Urinary bladder (tissue), 4 donors: ENCODE measurements at places on chromosomes 1 and 21.

GRCh38 chr1:46465981-46466476 lies 23.6 kb upstream of the DMBX1 start:
- no peak for DNase-seq

DNA sequence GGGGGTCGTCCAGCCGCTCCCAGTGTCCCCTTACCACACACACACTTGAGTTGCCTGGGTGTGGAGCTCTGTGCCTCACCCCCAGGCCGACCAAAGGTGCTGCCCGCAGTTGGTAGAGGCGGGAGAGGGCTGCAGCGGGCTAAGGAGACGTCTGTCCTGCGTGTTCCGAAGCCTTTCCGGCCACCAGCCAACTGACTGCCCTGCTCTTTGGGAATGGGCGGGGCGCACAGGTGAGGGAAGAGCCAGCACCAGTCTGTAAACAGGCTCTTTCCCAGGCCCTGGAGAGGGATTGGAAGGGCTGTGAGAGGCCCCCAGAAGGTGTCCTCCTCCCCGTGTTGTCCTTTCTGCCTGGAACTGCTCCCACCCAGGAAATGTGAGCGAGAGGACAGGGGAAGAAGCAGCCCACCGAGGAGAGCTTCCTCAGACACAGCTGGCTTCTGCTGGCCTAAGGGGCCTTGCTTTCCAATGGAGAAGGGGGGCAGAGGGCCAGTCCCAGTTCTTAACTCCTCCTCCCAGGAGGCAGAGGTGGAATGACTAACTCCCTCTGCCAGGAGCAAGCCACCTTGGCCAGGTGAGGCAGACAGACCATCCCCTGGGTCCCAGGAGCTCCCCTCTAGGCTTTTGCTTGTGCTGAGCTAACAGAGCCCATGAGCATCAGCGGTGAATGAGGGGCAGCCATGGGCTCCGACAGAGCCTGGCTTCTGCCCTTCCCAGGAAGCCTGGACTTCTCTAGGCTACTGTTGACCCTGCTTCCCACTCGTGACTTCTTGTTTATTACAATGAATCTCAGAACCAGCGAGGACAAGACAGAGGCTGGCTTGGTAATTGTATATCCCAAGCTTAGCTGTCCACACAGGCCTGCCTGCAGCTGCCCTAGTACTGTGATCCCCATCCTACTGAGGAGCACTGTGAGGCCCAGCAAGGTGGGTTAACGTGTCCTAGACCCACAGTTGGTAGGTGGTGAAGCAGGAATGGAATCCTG lies 158.1 kb upstream of the COA6 start:
- no peak for DNase-seq

GRCh38 chr21:26124421-26124833 lies 46.1 kb downstream of the APP start:
- no peak for DNase-seq

- no peak for DNase-seq
These were observed 123.1 kb upstream of the PTGFR start for GRCh38 chr1:78367700-78368099.

- DNase-seq = no peak
These were observed 127.3 kb downstream of the CAMTA1 start for GRCh38 chr1:6912518-6912917.

GRCh38 chr1:159429074-159429861 lies 2.7 kb upstream of the OR10J4 start:
- no peak for DNase-seq

DNA sequence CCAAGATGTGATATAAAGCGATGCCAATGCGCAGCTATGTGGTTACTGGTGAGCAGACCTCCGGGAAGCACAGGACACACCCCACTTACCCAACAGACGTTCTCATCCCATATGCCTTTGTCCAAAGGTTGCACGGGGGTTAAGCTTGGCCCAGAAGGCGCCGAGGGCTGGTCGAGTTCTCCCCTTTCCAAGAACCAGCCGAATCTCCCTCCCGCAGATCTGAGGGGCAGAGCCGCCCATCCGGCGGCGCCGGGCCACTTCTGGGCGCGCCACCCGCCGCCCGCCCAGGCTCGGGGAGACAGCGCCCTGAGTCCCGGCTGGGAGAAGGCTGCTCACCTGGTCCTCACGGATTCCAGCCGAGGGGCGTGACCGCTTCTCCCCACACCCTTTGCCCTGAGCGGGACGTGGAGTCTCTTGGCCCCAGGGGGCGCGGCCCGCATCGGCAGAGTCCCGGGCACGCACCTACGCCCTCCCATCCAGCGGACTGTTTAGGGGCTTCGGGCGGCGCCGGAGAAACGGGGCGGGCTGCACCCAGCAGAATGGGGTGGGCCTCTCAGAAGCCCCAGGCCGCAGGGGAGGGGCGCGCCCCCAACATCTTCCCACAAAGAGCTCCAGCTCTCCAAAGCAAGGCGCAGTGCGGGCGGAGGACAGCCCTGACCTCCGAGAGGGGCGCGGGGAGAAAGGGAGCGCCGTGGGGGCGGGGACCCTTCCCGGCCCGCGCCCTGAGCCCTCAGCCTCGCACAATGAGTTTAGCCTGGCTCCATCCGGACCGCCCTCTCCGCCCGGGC lies 615 bp downstream of the GPR161 start:
- DNase-seq = no peak

DNA sequence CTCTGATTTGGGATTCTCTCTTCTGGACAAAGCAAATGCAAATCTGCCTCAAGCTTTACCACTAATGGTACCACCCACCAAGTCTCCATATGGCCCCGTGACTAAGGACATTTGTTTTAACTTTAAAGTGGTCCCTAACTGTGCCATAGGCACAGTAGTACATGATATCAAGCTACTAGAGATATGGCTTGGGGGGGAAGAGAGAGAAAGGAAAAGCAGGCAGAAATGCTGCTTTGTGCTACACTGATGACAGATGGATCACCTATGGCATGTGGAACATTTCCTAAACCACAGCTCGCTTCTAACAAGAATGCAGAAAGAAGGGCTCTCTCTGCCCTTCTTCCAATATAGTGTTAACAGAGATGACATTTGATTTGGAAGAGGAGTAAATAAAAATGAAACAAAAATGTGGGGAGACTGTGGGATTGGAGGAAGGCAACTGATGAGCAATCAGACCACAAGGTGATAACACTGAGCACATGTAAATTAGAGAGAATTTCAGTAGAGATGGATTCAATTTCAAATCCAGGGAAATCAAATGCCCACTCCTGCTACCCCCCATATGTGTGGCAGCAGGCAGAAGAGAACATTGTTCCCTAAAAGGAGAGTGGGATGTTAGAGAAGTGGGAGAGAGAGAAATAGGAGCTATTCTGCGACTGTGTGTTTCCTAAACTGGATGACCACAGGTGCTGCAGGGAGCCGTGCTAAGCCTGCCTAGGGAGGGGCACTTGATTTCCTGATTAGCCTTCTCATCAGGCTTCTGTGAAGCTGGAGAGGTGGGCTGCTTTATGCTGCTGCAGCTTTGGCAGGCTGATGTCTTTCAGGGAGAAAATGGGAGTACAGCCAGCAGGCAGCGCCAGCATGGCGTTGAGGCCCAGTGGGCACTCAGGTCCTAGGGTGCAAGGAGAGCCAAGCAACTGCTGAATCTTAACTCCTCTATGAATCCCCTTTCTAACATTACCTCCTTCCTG lies 75.3 kb downstream of the ZNF648 start:
- DNase-seq = no peak

DNA sequence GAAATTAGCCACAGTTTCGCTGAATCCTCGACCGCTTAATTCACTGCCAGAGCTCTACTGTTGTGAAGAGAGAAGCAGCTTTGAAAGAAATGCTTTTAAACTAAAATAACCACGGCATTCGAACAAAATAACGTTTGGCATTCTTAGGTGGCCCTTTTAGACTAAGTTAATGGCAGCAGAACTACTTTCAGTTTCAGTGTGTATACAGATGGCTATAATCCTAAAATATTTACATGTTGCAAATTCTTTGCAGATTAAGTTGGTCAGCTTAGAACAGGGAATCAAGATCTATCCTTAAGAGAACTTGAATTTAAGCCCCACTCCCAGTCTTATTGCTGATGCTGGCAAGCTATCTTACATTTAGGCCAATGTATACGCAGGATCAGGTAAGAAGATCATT lies 62.7 kb downstream of the ADSS2 start:
- DNase-seq = no peak

DNA sequence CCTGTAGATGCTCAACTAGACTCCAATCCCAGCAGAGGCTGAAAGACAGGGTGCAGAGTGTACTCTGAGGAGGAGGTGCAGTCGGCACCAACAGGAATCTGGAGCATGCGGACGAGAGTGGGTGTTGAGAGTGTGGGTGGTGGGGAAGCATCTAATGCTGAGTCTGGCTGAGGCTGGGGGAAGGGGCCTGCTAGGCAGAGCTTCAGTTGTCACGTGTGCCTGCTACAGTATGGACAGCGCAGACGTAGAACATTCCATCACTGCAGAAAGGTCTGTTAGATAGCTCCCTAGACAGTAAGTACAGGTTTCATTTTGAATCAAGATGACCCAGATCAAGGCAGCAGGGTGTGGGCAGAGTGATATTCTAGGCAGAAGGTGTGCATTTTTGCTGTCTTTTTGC lies 23.1 kb downstream of the SNAP47 start:
- DNase-seq = no peak

GRCh38 chr1:153957744-153958110 lies 685 bp downstream of the CRTC2 start:
- no peak for DNase-seq

DNA sequence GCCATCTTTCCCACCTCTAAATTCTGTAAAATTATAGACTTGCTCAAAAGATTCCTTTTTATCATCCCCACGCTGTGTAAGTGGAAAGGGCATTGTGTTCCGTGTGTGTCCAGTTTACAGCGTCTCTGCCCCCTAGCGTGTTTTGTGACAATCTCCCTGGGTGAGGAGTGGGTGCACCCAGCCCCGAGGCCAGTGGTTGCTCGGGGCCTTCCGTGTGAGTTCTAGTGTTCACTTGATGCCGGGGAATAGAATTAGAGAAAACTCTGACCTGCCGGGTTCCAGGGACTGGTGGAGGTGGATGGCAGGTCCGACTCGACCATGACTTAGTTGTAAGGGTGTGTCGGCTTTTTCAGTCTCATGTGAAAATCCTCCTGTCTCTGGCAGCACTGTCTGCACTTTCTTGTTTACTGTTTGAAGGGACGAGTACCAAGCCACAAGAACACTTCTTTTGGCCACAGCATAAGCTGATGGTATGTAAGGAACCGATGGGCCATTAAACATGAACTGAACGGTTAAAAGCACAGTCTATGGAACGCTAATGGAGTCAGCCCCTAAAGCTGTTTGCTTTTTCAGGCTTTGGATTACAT lies 61.9 kb downstream of the POFUT2 start:
- DNase-seq = no peak

GRCh38 chr1:221451741-221452140 lies 290.1 kb downstream of the DUSP10 start:
- no peak for DNase-seq

- DNase-seq = no peak
These were observed 223.3 kb upstream of the KAZN start for GRCh38 chr1:14375226-14375625.

DNA sequence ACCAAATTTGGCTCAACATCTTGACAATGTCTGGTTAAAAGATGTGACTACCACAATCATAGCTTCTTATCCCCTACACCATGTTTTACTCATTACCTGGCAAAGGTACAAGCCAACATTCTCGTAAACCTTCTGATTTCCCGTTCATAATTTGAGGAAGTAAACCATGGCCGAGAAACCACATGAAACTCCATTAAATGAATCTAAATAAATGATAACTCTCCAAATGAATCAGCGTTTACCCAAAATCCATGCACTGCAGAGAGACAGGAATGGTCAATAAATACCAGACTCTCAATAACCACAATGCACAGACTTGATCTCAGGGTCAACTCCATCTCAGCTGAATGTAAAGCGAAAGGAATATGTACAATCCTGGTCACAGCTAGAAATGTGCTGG lies 125.2 kb downstream of the TYW3 start:
- no peak for DNase-seq

DNA sequence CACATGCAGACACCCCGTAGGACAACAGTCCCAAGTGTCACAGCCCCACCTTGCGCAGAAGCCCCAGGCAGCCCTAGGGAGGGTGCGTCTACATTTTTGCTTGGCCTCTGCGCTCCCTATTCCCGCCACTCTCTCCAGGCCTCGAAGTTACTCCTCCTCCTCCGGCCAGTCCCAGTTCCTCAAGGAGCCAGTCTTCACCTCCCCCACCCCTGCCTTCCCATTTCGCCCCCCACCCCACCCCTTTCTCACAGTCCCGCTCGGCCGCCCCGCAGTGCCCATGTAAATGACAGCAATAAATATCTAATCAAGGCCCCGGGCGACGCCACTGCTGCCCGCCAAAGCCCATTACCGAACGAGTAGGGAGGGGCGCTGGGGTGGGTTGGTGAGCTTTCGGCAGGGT lies 3.2 kb downstream of the DMBX1 start:
- no peak for DNase-seq

DNA sequence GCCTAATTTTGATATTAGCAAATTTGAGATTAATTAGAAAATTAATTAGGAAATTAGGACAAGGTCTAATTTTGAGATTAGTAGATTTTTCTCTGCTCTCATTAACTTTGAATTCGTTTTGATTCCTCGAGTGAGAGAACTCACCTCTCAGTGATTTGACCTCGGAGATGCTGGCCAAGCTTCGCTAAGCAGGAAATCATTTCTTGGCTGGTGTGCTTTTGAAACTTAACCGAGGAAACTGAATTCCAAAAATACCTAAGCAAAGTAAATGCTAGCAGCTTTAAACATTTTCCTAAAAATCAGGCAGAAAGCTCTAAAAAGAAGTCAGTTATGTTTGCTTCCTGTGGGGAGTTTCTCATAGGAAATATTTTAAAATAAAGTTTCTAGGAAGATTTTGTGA lies 34.9 kb downstream of the CDC14A start:
- DNase-seq = no peak

DNA sequence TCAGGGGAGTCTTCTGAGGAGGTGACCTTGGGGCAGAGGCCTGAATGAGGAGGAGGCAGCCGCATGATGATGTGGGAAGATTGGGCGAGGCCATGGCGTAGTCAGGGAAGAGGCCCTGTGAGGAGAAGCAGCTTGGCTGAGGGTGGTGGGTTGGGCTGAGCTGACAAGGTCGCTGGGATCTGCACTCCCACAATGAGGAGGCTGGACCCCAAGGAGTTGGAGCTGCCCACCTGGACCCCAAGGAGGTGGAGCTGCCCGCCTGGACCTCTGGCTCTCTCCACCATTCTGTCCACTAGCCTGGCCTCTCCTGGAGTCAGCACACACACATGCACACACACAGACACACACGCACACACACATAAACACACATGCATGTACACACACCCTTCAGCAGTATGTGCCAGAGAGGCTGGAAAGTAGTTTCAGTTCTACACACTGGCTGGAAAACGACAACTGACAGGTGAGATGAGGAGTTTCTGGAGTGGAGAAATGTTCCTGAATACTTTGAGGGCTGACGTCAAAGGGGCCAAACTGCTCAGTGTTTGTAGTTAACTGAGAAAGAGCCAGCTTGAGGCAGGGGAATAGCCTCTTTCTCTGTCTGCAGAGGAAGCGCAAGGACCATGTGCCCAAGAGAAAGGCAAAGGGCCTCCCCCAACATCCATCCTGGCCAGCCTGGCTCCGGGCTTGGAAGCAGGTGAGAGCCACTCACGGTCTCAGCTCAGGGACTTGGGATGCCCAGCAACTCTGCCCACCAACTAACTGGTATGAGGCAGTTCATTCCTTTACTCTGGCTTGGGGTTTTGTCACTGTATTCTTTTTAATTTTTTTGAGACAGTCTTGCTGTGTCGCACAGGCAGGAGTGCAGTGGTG lies 7.1 kb downstream of the SMPDL3B start:
- no peak for DNase-seq

- DNase-seq = no peak
These were observed 27.4 kb downstream of the HIVEP3 start for GRCh38 chr1:41891199-41891896.
